Skeletal muscle tissue (tissue), 5 donors: ENCODE measurements at places on chromosomes 1 and 21. TPM values are rescaled to one million over a fixed set of nuclear protein-coding genes. Genes with fewer than 3 reads are reported as not detected.

BSND gene
- not detected for total RNA-seq

OR2T33 gene
- total RNA-seq = not detected

RPE65 gene
- not detected for total RNA-seq

CD55 gene
- total RNA-seq = 11.0 TPM

CD2 gene
- total RNA-seq = under 0.01 TPM

ST6GALNAC3 gene
- total RNA-seq = 3.7 TPM

VAV3 gene
- total RNA-seq = 11.0 TPM

OR10Z1 gene
- not detected for total RNA-seq

C1orf52 gene
- total RNA-seq = 6.3 TPM

OR14K1 gene
- 0.52 TPM for total RNA-seq
